ENCODE measurements at places on chromosomes 3 and 15.

DNA sequence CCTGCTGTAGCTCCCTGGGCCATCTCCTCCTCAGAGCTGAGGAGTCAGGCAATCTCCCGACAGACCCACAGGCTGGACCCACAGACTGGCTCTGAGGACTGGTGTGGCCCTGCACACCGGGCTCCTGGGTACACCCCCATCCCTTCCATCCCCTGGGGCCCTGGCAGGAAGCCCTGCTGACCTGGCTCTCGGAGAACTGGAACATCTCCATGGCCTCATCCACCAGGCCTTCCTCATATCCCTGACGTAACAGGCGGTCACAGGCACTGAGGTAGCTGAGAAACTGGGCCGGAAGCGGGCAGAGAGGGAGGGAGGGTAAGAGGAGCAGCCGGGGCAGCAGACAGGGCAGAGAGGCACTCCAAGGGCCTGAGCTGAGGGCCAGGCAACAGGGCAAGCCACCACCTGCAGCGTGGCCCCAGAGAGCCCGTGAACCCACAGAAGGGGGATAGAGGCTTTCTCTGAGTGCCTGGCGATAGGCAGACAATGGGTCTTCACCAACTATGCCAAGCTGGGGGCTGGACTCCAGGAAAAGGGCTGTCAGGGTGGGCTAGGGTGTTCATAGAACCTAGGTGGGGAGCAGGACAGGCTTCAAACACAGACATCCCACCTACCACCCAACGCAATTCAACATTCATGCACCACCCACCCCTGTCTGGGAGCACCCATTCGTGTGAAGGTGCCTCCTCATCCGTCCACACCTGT lies 17.9 kb downstream of the KBTBD13 start:
- no peak for DNase-seq

GRCh38 chr15:66761726-66762595 lies 59.9 kb downstream of the SMAD6 start:
- DNase-seq, result no peak

- no peak for DNase-seq
Measured at GRCh38 chr15:76338486-76339304, 2.1 kb downstream of the ISL2 start.

DNA sequence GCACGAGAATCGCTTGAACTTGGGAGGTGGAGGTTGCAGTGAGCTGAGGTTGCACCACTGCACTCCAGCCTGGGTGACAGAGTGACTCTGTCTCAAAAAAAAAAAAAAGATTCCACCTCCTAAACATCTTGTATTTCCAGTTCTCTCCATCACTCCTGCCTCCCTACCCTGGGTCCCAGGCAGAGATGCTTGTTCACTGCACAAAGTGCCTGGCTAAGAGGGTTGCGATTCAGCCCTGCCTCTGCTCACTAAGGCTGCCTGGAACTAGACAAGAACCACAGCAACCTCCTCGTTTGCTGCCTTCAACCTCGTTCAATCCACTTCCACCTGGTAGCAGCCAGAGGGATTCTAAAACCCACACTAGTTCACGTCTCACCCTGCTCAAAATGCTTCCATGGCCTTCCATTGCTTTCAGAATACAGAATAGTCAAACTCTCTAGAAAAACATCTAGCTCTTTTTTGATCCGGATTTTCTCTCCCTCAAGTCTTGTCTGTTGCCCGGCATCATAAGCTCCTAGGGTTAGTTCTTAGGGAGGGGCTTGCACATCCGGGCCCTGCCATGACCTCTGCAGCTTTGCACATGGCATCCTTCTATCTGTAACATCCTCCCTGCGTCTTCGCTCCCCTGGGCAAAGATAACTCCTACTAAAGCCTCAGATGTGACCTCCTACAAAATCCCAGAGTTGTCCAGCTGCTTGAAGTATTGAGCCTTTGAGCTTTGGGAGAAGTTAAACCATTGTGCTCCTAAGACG lies 1.0 kb upstream of the MCM2 start:
- DNase-seq, result no peak

- DNase-seq, result no peak
Measured at GRCh38 chr15:73602992-73603391, 30.2 kb downstream of the NPTN start.
